ENCODE measurements at places on chromosomes 12 and 14.
A peak's percentile ranks its signal among the peaks of the same experiment; 100 is the strongest.

DNA sequence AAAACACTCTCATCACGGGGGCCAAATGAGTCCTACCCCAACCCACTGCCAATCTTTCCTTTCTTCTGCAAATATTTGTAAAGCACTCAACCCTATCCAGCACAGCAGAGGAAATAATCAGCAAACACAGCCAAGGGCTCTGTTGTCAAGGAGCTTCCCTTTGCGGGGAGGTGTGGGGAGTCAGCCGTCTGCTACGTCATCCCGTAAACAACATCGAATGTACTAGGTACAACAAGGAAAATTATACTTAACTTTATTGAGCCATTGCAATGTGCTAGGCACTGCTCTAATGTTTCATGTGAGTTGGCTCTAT, 22.8 kb downstream of the TMEM63C start:
- peak; percentile 99 for DNase-seq

DNA sequence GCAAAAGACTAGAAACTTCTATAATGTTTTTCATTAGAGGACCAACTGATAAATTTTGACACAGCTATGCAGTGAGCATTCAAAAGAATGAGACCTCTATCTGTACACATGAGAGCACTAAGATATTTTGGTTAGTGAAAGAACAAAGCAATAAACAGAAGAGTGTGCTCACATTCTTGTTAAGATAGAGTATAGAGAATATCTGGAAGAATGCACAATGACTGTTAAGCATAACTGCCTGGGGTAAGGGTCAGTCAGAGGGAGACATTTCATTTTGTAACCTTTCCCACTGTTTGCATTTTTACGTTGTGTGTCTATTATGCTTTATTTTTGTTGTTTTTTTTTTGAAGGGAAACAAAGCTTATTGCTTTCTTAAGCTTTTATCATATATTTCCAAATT, 20.7 kb downstream of the KCNMB4 start:
- no peak for DNase-seq

DNA sequence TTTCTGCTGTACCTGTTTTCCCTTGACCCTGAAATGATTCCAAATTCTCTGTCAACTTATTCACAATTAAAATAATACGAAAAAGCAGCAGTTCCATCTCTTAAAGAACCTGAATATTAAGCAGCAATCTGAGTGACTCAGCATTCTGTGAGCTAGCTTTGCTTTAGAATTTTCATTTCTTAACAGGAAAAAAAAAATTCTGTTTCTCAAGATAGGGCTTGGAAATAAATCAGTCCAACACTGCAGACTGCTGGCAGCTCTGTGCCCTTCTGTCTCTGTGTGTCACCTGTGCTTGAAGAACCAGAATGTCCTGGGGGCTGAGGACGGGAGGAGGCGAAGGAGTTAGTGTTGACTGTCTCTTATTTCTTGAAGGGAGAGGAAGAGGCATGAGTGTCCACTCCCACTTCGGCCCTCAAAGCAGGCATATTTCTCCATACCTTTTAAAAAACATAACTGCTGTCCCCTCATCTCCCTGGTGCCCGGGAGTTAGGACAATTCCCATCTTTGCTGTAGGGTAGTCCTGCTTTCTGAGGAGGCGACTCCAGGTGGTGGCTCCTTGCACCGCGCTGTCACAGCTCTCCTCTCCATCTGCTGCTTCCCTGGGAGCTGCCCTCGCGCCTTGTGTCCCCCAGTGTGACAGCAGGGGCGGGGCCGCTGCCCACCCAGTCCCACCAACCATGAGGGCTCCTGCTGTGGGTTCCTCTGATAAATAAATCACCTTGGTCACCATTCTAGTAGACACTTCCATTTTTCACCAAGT, 203.1 kb downstream of the CALM1 start:
- no peak for DNase-seq

- DNase-seq: no peak
These were observed 54.0 kb downstream of the TRAF3 start for GRCh38 chr14:102831163-102831804.

DNA sequence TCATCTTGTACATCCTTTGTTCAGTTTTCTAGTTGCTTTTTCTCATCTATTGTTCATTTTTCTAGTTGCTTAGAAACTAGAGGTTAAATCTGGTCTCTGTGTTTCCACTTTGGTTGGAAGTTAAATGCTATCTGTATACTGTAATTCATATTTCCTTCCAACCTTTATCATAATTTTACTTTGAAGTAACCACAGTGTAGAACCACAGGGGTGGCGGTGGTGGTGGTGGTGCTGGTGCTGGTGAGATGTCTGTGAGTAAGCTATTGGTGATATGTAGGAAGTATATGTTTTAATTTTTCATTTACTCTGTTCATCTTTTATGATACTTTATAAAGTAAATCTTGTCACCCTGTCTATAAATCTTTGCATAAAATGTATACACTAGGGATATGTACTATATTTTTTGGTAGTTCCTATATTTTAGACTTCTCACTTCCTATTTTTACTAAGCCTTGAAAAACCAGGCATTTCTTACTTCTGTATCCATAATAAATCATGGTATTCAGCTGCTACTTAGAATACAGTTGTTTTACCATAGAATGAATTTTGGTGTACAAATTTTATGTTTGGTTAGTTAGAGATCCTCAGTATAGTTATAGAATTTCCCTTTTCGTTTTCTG, 31.9 kb downstream of the CCDC91 start:
- DNase-seq: no peak

- DNase-seq: no peak
These were observed 9.9 kb downstream of the POP5 start for GRCh38 chr12:120571299-120571698.

GRCh38 chr14:74333909-74334308, 14.4 kb upstream of the VRTN start:
- DNase-seq: no peak

DNA sequence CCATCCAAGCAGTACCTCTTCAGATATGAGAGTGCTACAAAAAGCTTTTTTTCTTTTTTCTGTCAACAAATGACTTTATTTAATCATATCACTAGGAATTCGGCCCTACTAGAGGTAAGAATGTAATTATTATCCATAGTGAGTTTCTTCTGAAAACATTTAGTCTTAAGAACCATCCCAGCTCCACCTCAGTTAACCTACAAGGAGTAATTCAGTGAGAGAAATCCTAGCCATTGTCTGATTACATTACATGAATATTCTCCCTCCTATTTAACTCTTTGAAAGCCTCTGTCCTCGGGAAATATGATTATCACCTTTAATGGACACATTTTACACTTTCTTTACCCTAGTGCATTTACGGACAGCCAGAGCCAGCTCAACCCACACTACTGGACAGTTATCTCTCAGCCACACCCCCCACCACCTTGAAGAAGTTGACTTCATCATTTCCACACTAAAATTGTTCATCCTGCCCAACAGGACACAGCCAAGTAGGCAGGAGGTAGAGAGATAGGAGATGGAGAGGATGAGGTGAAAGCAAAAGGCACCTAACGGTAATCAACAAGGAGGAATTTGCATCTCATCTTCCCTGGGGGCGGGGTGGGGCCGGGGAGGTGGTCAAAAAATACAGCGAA, 1.3 kb downstream of the PPFIA2 start:
- DNase-seq: no peak

DNA sequence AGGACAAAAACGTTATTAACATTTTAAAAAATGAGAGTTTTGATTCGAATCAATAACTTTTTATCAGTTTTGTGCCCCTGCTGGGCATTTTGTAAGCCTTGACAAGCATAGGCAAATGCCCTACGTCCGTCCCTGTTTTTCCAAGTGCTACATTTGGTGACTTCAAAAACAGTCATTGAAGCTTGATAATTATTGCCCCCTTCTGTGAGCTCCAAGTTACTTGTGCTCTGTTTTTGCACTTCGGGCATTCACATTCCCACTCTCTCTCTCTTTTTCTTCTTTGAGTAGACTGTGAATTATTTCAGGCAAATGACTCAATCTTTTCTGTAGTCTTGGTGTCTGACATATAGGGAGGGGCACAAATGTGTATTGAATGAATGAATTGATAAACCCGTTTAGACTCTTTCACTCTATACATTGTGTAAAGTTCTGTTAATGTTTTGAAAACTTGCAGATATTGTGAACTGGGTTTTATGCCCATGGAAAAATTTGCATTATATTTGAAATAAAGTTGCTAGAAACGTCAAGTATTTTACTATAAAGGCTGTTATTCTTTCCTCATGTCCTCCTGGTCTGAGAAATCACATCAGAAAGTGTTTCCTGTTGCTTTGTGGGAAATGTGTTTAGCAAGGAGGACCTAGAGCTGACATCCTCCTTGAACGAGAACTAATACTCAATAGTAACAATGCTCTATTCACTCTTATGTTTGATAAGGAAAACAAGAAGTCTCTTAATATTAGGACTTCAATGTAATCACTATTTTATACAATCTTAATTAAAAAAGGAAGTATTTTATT, 1.4 kb downstream of the APAF1 start:
- DNase-seq: peak; percentile 36

DNA sequence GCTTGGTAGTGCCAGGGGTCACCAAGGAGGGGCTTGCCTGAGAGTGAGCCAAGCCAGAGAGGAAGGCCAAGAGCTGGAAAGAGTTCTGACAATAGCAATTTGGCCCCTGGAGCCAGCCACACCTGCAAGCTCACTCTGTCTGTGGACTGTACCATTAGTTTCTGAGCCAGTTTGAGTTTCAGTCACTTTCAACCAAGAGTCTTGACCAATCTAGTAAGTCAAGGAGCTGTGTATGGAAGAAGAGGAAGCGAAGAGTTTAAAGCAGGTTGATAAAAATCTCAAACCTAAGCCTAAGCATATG, 38.5 kb downstream of the NT5DC3 start:
- no peak for DNase-seq

GRCh38 chr12:116474331-116474730, 84.8 kb upstream of the MAP1LC3B2 start:
- no peak for DNase-seq

DNA sequence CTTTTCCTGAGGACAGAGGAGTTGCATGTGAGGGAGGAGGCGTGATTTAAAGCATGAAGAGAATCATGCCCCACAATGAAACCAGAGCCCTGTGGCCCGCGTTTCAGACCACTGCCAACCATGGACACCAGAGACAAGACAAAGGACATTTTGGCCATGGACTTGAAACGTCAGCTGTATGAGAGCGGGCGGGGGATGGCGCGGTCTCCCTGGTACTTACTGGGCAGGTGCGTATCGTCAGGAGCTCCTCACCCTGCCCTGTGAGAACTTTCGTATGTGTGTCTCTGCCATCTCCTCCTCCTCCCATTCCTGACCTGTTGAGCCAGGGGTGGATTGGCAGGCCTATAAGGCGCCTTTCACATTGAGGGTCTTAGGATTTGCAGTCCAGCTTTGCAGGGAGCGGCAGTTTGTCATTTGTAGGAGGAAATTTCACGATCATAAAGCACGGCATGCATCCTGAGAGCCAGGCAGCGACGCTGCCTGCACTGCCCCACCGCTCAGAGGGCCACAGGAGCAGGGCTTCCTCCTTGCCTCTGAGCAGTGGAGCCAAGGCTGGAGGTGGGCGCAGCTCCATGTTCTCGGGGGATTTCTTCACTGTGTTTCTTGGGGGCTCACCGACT, 22.2 kb downstream of the SFSWAP start:
- DNase-seq: no peak

GRCh38 chr14:83461521-83461920, 1927.9 kb upstream of the SEL1L start:
- DNase-seq: no peak

- DNase-seq: no peak
These were observed 2.0 kb downstream of the CCDC198 start for GRCh38 chr14:57491640-57492039.

DNA sequence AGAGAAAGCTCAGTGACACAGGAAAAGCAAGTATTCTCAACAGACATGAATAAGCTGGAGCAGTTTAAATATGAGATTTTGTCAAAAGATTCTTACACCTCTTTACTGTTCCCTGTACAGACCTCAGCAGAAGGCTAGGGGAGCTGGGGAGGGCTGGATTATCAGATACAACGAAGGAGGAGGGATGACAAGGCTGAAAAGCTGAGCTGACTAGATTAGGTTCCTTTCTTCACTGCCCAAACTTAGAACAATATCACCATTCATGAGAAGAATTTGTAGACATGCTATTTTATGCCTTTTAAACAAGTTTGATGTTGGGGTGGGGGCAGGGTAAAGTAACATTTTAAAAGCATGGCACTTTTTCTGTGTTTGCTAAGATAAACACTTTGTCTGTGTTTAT, 611.1 kb downstream of the AACS start:
- DNase-seq: no peak

- DNase-seq: no peak
These were observed 75.5 kb upstream of the OVCH1 start for GRCh38 chr12:29572938-29573337.

- DNase-seq: no peak
These were observed 238.1 kb downstream of the SLC2A13 start for GRCh38 chr12:39867631-39868327.

- no peak for DNase-seq
These were observed 169.2 kb downstream of the PIWIL1 start for GRCh38 chr12:130506844-130507243.

Measured in NCI-H1417 (cell line).